Fibroblast of villous mesenchyme (primary cell): ENCODE measurements at places on chromosomes 5 and 9.

DNA sequence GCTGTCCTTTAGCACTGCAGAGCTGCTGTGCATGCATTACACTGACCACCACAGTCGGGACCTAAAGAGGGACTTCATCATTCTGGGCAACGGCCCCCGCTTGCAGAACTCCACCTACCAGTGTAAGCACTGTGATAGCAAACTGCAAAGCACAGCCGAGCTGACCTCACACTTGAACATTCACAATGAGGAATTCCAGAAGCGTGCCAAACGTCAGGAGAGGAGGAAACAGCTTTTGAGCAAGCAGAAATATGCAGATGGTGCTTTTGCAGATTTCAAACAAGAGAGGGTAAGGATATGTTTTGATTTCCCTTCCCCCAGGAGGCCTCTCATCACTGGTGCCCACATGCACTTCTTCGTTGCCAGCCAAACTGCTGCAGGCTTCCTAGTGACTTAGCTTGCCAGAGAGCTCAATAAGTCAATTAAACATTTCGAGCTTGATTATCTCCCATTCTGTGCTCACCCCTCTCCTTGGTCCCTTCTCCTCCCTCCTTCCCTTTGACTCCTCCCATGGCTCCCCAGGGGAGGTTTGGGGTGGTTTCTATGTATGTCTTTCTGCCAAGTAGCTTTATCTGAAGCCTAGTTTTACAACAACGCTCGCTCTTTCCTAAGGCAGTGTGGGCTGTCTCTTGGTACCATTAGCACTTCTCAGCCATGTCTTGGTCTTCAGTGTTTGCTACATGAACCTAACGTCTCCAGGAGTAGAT, 66.7 kb downstream of the ZNF462 start:
- DNase-seq, result peak; percentile 40

DNA sequence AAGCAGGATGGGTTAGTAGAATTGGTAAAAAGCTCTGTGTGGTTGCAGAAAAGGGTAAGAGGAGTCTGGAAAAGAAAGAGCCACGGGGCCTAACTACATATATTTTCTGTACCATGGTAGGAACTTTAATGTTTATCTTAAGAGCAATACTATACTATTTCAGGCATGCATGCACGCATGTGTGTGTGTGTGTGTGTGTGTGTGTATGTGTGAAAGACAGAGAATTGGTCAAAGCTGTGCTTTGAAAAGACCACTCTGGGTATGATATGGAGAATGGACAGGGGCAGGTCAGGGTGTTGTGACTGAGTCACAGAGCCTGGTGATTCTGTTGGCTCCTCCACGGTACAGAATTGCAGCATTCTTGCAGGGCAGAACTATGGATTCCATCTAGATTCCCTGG, 339.3 kb downstream of the SLIT3 start:
- DNase-seq, result no peak

- DNase-seq, result no peak
These were observed 8.5 kb upstream of the PHF19 start for GRCh38 chr9:120885457-120885856.

DNA sequence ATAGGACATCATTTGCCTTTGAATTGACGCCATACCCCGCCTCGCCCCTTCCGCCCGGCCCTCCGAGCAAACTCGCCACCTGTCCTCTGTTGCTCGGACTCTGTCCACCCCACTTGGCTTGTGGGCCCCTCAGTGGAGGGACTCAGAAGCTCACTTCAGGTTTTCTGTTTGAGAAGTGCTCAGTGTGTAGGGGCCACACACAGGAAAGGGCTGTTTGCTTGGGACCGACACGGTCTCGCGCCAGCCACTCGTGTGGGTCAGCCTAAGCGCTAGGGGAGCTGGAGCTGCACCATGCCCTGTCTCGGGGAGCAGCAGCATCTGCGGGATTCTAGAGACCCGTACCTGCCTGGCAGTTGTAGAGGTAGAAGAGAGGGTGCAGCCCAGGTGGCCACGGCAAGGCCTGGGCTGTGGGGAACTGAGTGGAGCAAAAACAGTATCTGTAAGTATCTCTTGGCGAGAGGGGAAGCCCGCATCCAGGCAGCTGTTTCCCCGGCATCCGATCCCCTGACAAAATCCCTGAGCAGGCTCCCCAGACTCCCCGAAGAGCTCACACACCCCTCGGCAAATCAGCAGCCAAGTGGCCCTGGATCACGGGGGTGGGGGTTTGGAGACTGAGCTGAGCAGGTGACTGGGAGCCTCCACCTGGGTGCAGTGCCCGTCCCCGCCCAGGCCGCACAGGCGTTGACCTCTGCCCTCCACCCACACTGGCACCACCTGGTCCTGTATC, 52.2 kb downstream of the COL5A1 start:
- DNase-seq, result no peak

- no peak for DNase-seq
These were observed 86.5 kb downstream of the ADGRV1 start for GRCh38 chr5:90645024-90645610.

GRCh38 chr5:154194345-154195329, 4.1 kb downstream of the GALNT10 start:
- no peak for DNase-seq

DNA sequence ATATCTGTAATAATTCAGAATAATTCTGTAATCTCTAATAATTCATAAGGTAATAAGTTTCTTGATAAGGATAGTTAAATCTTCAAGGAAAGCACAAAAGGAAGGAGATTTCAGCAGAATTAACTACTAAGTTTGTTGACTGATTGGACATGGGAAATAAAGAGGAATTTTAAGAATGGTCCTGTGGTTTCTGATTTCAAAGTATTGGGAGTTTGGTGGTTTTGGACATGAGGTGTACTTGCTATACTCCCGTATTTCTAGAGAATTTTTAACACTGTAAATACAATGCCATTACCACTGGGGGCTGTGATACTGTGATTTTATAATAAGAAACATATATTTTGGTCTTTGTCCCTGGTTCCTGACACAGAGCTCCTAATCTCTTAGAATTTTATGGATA, 123.9 kb downstream of the UNC13B start:
- DNase-seq, result no peak

GRCh38 chr9:132505991-132506655, 76.3 kb upstream of the BARHL1 start:
- no peak for DNase-seq

DNA sequence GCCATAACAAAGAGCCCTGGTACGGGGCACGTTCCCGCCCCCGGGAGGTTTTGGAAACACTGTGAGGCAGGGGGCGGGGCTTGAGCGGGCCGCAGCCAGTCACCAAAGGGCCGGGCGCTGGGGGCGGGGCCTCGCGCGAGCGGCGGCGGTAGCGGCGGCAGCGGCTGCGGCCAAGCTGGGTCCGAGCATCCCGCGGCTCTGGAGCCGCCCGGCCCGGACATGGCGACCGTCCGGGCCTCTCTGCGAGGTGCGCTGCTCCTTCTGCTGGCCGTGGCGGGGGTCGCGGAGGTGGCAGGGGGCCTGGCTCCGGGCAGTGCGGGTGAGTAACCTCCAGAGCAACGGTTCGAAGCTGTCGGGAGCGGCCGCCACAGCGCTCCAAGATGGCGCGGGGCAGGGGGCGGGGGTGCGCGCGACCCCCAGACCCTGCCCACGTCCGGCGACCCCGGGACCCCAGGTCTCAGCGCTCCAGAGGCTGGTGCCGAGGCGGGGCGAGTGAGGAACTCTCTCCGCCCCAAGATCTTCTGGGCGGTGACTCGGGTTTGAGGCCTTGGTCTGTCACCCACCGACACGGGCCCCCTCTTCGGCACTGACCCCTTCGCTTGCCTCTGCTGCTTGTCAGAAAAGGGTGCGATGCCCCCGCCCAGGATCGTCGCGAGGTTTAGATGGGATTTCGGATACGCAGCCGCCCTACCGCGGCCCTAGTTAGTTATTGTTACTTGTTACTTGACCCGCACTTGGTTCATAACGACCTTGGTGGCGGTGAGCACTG, at the start of gene RECK:
TSS of gene RECK (plus strand) at position 134 of the 769 bp plus-strand sequence. CDS start at position 220, 86 bp downstream.
- DNase-seq, result peak; percentile 67

DNA sequence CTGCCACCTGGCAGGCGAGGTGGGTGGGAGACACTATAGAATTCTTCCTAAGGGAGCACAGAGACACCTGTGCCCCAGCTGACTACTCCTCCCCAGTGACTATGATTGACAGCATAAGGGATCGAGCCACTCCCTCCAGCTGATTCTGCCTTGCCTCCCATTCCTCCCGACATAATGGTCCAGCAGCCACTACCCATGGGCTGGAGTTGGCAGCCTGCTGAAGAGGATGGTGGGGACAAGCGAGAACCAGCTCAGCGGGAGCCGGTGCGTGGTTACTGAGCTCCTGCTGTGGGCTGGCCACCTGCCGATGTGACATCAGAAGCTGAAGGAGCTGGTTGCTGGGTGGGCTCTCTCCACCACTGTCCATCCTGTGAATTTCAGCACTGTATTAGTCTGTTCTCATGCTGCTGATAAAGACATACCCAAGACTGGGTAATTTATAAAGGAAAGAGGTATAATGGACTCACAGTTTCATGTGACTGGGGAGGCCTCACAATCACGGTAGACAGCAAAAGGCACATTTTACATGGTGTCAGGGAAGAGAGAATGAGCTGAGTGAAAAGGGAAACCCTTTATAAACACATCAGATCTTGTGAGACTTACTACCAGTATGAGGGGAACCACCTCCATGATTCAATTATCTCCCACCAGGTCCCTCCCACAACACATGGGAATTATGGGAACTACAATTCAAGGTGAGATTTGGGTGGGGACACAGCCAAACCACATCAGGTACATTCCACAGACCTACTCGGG, 12.1 kb upstream of the NCS1 start:
- DNase-seq, result no peak

DNA sequence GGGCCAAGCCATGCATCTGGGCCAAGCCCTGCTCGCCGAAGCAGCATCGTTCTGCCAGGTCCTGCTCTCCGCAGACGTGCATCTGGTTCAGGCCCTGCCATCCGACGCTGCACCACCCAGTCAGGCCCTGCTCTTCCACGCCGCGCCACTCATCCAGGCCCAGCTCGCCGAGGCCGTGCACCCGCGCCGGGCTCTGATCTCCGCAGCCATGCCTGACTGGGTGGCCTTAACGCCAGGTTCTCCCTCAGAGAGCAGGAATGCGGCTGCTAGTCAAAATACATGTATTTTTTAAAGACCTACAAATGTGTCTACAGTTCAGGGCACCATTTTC, 891.1 kb upstream of the CTNND2 start:
- DNase-seq, result no peak

DNA sequence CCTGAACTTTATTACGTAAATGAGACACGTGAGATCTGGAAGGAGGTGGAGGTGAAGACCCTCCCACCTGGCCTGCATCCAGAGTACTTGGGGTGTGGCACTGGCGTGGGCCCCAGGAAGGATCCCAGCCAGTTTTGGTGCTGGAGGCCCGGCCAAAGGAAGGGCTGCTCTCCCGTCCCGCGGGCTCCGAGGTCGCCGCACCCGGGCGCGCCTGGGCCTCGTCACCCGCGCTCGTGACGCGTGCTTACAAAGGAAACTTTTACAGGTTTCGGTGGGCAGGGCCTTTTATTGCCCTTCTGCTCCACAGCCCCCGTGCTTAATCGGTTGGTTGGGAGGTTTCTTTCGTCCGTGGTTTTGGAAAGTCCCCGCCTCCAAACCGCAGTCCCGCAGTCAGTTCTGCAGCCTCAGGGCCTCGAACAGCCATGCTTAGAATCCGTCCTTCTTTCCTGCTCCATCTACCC, 29.2 kb downstream of the CDKN2A start:
- peak; percentile 61 for DNase-seq

DNA sequence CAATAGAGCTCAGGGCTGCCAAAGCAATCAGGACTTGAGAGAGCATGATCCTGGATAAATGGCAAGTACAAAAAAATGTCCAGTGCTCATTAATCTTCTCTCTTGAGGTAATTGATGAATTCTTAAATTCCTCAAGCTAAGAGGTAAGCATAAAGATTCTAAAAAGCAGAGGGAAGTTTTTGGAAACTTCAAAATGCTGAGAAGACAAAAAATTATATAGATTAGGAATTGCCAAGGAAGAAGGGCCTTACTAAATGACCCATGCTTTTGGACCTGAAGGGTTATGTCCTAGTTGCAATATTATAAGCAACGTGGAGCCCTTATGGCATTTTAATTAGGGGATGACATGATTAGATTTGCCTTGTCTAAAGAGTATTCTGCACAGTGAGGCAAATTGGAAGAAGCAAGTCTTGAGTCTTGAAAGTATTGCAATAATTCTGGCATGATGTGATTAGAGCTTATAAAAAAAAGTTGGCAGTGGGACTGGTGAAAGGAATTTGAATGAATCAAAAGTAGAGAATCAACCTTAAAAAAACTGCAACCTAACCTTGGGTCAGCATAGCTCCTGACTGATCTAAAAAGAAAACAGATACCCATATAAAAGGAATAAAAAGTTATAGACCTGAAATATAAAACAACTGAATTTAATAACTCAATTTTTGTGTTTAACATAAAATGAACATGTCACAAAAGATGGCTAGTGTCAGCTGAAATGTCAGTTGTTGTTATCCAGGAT, 323.8 kb upstream of the ARRDC3 start:
- no peak for DNase-seq

DNA sequence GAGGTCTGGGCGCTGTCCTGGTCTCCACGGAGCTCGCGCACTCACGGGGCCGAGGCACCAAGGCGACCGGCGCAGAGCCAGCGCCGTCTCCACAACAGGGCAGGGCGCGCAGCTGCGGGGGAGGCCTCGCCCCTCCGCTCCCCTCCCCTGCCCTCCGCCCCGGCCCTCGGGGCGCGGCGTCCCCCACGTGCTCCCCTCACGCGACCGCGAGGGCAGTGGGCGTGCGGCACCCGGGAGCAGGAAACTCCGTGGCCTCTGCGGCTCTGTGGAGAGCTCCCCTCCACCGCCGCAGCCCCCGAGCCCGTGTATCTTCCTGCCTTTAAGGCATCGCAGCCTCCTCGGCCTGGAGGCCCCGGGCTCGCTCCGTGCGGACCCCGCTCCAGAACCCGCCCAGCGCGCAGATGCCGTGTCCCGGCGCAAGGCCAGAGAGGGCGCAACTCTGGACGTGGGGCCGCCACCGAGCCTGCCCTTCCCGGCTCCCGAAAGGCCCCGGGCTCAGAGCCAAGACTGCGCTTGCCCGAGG, 708 bp upstream of the TUBB4B start:
- peak; percentile 75 for DNase-seq

DNA sequence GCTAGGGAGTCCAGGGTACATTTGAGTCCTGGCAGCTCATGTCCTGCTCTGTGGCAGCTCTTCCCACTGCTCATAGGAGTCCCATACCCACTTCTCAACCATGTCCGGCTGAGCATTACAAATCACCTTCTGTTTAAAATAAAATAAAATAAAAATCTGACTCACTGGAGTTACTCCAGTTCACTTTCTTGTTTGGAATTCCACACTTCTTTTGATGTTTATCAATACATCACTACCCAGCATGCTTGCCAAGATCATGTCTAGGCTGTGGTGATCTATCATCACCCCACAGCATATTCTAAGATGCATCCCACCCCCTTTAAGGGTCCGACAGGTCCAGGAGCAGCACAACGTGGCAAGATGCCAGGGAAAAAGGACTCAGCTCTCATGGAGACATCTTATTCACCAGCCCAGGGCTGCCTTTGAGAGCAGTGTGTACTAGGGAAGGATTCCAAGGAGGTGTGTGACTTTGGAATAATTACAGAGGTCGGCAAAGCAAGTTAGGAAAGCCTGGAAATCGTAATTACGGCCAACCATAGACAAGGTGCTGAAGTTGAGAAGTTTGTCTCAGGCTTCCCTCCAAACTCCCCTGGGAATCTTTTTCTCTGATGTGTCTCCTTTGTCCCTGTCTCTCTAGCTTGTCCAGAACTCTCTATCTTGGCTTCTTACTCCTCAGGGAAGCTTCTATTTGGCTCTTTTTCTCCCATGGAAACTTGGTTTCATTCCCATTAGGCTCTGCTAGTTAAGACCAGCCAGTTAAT, 111.4 kb upstream of the SLC1A3 start:
- no peak for DNase-seq

- peak; percentile 99 for DNase-seq
These were observed 53.7 kb downstream of the LHFPL2 start for GRCh38 chr5:78594610-78595457.
